Activated B cell treated with CpG ODN at 0.5 μM for 24 hours (primary cell): ENCODE measurements at places on chromosomes 6 and 20.

DNA sequence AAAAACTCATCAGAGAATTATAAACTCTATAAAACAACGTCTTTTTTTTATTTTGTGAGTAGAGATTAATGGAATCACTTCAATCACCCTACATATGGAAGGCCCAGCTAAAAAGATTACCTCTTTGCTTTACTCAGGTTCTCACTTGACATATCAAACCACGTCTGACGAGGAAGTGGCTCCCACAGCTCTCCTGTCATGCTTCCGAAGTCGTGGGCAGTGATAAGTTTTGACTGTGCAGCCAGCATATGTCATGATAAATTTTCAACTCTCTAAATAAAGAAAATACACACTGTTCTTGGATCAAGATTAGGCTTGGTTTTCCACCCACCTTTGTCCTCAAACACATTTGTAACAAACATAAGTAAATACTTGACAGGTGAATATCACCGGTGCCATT lies 279.5 kb upstream of the RNF217 start:
- no peak for DNase-seq

- no peak for DNase-seq
Observed at GRCh38 chr6:152201120-152201519, 393.6 kb downstream of the ESR1 start.

- DNase-seq: no peak
Observed at GRCh38 chr6:13009031-13009430, 292.5 kb downstream of the PHACTR1 start.

DNA sequence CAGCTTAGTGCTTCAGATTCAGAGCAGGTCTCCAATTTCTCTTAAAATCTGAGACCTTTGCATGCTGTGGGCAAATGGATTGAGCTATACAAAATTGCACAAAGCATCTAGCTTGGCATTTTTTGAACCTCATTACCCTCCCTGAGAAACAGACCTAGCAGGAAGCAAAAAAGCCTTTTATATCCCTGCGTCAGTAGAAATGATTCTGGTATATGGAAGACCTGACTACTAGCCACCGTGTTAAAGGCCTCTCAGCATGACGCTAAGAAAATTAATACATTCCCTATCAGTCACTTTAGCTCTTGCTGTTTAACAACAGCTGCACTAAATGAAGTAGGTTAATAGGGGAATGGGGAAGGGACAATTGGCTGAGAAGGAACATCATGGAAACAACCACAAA lies 110.7 kb upstream of the SMLR1 start:
- no peak for DNase-seq

DNA sequence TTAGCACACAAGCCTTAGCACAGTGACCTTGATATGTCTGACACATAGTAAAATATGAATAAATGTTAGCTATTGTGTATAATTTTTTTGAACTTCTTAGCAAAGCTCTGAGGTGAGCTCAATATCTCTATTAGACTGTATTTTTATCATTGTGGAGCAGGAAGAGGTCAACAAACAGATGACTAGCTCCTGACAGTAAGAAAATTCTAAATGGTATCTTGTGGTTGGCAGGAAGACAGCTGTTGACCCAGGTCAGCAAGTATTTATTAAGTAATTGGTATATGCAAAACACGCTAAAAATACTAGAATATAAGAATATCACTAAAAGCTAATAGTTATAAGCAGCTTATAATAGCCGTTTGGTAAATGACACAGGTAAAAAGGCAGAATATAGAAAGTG lies 77.5 kb upstream of the MARCKS start:
- no peak for DNase-seq

DNA sequence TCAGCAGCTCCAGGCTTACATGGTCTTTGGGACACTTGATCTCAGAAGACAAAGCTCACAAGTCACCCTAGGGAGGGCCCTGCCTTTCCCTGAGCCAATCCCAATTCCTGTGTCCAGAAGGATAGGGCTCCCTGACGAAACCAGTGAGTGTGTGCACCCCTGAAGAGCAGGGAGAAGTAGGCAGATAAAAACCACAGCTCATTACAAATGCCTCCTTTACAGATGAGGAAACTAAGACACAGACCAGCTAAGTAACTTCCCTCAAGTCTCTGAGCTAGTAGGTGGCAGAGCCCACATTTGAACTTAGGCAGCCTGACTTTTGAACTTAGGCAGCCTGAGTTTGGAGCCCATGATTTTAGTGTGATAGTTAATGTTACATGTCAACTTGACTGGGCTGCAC lies 6.7 kb upstream of the ZFAND3 start:
- DNase-seq: no peak

DNA sequence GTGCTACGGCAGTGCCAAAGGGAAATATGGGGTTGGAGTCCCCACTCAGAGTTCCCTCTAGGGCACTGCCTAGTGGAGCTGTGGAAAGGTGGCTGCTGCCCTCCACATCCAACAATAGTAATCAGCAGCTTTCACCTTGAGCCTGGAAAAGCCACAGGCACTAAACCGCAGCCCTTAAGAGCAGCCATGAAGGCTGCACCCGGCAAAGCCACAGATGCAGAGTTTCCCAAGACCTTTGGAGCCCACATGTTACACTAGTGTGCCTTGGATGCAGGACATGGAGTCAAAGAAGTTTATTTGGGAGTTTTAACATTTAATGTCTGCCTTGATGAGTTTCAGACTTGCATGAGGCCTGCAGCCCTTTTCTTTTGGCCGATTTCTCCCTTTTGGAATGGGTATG lies 91.4 kb upstream of the HSF2 start:
- DNase-seq: no peak

- no peak for DNase-seq
Observed at GRCh38 chr20:12051206-12052163, 133.8 kb downstream of the BTBD3 start.

- DNase-seq: no peak
Observed at GRCh38 chr20:13212750-13213149, 8.3 kb upstream of the ISM1 start.

- no peak for DNase-seq
Observed at GRCh38 chr20:36454698-36455427, 86.5 kb upstream of the MYL9 start.

DNA sequence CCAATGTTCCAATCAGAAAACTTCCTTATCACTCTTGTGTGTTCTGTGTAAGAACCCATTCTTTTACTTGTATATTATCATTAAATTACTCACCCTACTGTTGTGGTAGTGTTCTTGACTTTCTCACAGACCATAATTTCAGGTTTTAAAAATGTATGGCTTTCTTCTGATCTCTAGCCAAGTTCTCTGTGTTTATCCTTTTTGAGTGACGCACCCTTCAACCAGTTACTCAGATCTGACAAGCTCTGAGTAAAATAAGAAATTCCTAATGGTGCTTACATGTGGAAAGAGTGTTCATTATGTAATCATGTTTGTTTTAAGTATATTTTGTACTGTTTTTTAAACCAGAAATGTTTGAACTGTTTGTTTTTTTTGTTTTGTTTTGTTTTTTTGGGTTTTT lies 11.0 kb downstream of the TBPL1 start:
- no peak for DNase-seq

DNA sequence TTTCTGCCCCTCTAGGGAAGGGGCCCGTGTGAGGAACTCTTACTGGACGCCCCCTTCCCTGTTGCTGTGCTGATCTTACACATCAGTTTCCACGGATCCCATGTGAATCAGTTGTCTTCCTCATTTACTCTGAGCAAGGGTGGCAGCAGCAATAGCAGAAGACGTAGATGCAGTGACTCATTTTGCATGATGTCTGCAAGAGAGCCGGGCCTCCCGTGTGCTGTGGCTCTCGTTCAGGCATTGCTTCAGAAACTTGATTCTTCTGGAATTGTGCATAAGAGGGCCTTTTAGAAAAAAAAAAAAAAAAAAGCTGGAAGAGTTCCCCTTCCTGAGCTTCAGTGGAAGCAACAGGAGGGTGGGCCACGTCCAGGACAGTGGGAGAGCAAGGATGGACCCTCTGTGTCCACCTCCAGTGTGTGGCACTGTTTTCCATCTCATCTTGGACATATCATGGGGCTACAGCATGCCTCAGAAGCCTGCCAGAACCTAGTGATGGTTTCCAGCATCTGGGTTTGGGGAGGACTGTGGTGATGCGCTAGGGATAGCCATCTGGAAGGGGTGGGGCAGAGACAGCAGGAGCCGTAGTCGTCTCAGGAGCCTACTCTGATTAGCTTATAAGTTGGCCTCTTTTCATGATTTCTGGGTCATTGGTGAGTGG lies 62.1 kb downstream of the FOXO3 start:
- DNase-seq: no peak

DNA sequence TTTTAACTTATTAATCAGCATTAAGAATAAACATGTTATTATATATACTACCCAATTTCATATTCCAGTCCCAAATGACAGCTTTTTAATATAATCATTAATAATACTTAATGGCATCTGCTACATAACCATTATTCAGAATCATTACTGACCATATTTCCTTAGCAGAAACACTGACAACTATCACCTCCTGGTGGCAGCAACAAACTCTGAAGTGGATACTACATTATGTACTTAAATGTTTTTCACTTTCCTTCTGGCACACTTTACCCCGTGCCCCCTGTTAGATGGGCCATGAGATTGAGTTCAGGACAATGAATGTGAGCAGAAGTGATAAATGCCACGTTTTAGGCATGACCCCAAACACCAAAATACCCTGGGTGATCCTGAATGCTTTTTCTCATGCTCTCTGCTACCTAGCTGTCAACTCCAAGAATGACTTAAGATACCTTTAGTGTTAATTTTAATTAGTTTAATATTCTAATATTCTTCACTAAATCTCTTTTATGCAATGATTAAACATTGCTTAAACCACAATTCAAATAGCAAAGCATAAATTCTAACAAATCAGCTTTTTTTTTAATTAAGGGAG lies 77.1 kb downstream of the LMBRD1 start:
- no peak for DNase-seq

GRCh38 chr6:167762259-167762962 lies 64.3 kb upstream of the AFDN start:
- no peak for DNase-seq

- no peak for DNase-seq
Observed at GRCh38 chr6:32371229-32371628, 474 bp downstream of the TSBP1 start.

DNA sequence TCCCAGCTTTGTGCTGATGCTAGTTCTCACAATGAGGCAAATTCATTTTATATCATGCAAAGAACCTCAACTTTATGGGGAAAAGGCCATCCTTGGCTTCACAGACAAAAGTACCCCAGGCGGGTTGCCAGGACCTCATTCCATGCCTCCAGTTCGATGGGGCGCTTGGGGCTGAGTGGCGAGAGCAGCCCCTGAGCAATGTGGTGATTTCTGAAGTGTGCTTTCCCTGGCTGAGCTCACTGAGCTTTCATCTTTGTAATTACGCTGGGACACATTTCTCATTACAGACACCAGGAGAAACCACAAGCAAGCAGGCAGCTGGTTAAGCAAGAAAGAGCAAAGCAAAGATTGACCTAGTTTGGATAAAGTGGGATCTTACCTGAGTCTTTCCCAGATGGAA lies 301.5 kb upstream of the CDH4 start:
- no peak for DNase-seq

GRCh38 chr20:10328897-10329255 lies 105.1 kb downstream of the MKKS start:
- DNase-seq: no peak

GRCh38 chr20:15378151-15378550 lies 1040.7 kb upstream of the FLRT3 start:
- no peak for DNase-seq

DNA sequence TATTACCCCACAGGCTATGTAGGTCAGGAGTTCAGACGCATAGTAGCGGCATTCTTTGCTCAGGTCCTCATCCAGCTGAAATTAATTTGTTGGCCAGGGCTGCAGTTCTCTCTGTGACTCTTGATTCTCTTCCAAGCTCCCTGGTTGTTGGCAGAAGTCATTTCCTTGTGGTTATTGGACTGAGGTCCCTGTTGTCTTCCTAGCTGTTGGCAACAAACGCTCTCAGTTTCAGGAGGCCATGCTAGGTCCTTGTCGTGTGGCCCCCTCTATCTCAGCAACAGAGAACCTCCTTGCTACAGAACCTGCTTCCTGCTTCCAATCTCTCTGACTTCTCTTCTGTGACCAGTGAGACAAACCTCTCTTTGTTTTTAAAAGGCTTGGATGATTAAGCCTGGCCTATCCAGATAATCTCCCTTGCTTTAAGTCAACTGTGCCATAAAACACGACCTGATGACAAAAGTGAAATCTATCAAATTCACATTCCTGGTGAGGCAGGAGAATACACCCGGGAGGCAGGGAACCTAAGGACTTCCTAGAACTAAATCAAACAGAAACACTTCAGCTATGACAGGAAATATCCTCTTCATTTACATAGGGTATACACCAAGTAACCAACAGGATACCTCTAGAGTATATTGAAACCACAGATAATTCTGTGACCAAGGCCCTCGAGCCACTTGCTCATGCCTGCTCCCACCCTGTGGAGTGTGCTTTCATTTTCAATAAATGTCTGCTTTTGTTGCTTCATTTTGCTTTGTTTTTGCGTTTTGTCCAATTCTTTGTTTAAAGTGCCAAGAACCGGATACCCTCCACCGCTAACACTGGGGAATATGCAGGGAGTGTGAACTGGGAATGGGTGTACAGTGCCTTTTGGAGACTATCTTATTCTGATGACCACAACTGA lies 196.0 kb downstream of the BTBD3 start:
- DNase-seq: no peak

- DNase-seq: no peak
Observed at GRCh38 chr6:114216789-114217467, 125.9 kb downstream of the HS3ST5 start.

GRCh38 chr6:134622382-134623173 lies 304.7 kb upstream of the SGK1 start:
- DNase-seq: no peak

DNA sequence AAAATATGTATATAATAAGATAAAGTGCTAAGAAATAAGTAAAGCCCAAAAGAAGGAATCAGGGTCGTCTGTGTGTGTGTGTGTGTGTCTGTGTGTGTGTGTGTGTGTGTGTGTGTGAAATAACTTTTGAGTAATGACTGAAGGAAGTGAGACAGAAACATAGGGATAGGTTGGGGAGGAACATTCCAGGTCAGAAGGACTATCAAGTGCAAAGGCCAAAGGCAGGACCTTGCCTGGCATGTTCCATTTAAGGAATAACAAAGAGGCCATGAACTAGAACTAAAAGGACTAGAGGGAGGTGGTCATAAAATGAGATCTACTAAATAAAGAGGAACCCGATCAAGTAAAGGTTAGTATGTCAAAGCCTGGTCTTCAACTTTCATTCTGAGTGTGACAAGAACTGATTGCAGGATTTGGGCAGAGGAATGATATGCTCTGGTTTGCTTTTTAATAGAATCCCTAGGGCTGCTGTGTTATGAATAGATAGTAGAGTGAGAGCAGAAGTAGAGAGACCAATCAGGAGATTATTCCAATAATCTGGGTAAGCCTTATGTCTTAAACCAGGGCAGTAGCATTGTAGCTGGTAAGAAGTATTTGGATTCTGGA lies 6.9 kb downstream of the ENPP3 start:
- DNase-seq: no peak

DNA sequence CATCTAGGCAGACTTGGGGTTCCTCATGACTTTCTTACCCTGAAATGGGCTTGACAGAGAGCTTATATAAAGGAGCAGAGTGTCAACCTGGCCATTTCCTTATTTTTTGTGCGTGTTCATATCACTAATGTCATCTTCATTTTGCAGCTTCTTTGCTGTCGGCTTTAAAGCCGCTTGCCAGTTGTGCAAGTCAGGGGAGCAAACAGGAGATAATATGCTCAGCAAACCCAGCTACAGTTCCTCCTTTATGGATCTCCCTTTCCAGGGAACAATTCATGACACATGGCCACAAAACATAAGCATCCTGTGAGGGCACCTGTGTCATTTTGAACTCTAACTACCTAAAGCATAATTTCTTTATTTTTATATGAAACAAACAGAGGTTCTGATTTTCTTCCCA lies 6.5 kb upstream of the TUBB2B start:
- DNase-seq: no peak

- no peak for DNase-seq
Observed at GRCh38 chr6:165042912-165043311, 266.5 kb downstream of the C6orf118 start.
